ENCODE measurements at places on chromosomes 7 and 10.
A peak's percentile ranks its signal among the peaks of the same experiment; 100 is the strongest.

DNA sequence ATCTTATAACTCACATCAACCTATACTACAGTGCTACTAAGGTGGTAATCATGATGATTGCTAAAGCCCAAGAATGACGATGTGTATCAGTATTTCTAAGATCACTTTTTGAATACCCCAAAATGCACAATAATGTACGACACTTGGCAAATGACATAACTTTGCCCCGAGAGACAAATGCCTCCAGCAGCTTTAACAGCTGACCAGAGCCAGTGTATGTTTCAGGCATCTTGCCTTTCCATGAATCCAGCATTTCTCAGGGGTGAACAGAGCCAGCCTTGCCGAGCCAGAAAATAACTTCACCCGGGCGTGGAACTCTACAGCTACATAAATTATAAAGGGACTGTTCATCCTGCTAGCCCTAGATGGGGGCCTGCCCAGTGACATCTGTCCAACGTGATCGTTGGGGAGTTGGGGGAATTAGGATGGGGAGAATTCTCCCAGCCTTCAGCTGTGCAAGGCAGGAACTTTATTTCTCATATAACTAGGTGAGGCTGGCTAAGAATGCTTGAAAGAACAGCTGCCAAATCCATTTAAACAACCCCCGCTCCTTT, 1.8 kb downstream of the IGFBP3 start:
- no peak for DNase-seq

GRCh38 chr10:21831986-21832820, 171.3 kb downstream of the DNAJC1 start:
- DNase-seq, result no peak

DNA sequence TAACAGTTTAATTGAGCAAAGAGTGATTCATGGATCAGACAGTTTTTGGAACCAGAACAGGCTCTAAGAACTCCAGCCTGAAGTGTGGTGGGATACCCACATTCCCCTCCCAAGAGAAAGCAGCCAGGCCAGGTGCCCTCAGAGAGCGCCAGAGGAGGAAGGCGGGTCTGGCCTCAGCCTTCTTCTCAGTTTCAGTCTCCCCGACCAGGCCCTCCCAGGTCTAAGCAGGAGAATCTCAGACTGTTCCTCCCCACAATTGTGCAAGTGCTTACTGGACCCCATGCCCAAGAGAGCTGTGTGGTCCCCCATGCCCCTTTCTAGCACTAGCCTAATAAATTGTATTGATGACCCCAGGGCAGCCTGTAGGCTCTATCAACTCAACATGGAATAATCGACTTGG, 25.6 kb downstream of the PPIF start:
- DNase-seq, result no peak

- DNase-seq, result peak; percentile 88
Measured at GRCh38 chr7:81846398-81846797, 76.6 kb upstream of the HGF start.

DNA sequence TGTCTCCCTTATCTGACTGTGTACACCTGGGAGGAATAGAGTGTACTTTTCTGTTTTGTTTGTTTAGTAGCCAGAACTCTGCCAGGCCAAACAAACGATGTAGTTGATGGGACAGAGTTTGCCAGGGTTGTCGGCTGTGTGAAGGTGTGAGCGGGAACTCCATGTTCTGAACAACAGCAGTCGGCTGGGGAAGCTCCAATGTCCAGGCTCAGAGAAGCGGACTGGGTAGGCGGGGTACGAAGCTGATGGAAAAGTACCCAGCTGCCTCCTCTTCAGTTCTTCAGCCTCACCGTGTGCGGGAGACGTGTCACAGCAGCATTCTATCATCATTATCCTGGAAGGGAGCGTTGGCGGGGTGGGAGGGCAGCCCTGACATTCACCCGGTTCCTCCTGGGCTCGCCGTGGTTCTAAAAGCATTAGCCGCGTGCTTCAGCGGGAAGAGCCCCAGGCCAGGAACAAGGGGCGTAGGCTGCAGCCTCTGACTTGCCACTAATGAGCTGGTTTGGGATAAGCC, 52.9 kb downstream of the PFKFB3 start:
- no peak for DNase-seq

- DNase-seq, result no peak
Measured at GRCh38 chr7:112788778-112789343, 1.3 kb downstream of the TMEM168 start.

- no peak for DNase-seq
Measured at GRCh38 chr10:99768556-99768955, 13.9 kb upstream of the ABCC2 start.

GRCh38 chr10:17808971-17809841, at the start of gene MRC1:
Gene MRC1, plus strand, starts transcription at chr10:17809348. Its CDS starts 118 bp downstream, at chr10:17809466.
- peak; percentile 8 for DNase-seq

DNA sequence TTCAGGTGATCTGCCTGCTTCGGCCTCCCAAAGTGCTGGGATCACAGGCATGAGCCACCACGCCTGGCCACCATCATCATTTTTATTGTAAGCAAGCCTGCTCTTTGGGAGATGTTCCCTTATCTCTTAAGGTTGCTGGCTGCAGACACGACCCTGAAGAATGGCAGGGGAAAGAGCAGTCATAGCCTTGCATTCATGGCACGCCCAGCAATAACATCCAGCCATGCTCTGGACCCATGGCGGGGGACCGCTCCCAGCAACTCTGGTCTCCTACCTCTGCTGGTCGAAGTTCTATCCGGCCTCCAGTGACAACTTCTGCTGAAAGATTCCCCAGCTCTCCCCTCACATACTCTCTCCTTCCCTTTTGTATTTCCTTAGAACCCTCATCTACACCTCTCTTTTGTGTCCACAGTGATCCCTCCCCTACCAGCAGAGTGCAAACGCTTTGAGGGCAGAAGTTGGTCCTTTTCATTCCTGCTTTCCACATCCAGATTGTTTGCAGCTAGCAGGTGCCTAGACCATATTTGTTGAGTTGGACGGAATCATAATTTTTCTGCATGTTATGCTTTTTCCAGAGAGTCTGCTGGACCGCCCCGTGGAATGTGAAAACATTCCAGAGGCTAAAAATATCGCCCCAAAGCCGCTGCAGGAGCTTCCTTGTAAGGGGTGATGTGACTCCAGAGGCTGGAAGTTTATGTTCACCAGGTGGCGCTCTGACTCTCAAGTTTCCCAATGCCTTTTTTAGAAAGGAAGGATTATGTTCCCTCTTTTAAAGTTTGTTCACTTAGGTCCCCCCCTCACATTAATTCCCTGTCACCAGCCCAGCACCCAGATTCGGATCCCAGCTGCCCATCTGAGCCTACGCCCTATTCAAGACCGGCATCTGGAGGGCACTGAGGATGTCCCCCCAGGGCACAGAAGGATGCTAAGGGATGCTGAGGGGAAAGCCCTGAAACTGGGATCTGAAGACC, 4.3 kb upstream of the MARVELD1 start:
- DNase-seq, result peak; percentile 83

GRCh38 chr10:126114884-126115555, 218.7 kb downstream of the FANK1 start:
- DNase-seq, result no peak

DNA sequence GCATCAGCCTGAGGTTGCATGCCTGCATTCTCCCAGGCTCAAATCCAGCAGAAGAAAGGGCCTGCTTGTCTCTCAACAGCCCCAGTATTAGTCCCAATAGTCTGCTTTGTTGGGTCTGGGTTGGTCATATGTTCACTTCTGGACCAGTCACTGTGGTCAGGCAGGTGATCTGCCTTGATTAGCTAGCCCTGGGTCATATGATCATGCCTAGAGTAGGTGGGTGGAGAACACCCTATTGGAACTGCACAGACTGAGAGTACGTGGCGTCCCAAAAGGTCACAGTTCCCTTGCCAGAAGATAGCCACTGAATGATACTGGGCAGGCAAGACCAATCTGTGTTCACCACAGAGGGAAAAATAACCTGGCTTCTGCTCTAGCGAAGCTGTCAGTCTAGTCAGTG, 80.1 kb downstream of the SH2D4B start:
- DNase-seq, result no peak

DNA sequence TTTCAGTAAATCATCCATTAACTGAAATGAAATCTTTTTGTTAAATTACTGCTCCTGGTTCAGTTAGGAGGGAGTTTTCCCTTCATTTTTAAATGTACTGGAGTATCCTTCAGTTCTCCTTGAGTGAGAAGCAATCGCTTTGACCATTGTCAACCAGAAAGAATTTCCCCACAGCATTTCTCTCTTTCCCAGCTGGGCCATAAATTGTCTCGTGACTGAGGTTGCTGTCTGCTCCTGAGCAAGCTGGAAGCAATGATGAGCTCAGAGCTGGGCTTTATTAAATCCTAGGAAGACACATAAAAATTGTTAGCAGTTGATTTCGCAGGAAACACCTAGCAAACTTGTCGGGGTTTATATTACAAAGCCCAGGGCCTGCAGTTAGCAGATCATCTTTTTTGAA, 102.0 kb upstream of the INSYN2A start:
- DNase-seq, result no peak

GRCh38 chr7:43927810-43928209, 1.6 kb downstream of the UBE2D4 start:
- DNase-seq, result no peak

DNA sequence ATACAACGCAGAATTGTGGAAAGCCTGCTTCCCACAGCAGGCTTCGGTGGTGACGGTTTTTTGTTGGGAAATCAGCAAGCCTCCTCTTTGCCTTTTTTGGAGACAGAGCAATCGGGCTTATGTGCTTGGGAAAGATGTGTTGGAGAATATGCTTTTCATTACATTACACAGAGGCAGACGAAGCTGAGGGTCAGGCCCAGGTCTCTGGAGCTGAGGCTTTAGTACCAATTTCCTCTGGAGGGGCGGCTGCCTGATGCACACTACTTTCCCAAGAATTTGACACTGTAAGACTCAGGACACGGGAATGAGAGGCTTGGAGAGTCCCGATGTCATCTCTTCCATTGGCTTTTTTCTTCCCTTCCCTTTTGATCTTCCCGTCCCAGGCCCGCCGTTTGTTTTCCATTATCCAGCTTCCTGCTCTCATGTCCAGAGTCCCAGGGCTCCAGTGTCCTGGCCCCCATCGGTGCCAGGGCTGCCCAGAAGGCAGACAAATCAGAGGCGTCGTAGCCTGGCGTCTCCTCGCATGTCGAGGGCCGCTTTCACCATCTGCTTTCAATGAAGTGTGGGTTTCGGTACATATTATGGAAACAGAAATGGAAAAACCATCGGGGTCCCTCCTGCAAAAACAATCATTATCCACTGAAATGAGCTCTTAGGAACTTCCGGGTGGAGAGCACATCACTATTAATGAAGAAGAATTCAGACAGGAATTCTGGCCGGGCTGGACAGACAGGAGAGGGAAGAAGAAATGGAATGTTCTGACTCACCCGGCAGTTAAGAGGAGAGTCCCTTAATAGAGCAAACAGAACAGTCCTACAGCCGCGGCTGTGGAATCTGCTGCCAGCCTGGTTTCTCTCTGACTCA, 123.0 kb upstream of the JCAD start:
- DNase-seq, result no peak

GRCh38 chr10:14486777-14487487, 156.2 kb upstream of the FRMD4A start:
- no peak for DNase-seq

DNA sequence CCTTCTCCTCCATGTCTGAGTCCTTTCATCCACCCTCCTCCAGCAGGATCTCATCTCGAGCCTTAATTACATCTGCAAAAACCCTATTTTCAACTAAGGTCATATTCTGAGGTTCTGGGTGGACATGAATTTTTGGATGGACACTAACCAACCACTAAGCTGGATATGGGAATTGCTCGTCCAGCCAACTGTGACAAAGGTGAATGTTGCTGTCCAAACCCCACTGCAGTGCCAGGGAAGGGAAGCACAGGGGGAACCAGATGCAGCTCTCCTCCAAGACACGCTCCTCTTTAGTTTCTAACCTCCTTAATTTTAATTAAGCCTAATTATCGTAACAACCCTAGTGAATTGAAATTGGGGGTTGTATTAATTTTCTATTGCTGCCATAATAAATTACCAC, 65.1 kb upstream of the EBF3 start:
- DNase-seq, result no peak

GRCh38 chr7:68689087-68689433, 909.2 kb upstream of the AUTS2 start:
- no peak for DNase-seq

DNA sequence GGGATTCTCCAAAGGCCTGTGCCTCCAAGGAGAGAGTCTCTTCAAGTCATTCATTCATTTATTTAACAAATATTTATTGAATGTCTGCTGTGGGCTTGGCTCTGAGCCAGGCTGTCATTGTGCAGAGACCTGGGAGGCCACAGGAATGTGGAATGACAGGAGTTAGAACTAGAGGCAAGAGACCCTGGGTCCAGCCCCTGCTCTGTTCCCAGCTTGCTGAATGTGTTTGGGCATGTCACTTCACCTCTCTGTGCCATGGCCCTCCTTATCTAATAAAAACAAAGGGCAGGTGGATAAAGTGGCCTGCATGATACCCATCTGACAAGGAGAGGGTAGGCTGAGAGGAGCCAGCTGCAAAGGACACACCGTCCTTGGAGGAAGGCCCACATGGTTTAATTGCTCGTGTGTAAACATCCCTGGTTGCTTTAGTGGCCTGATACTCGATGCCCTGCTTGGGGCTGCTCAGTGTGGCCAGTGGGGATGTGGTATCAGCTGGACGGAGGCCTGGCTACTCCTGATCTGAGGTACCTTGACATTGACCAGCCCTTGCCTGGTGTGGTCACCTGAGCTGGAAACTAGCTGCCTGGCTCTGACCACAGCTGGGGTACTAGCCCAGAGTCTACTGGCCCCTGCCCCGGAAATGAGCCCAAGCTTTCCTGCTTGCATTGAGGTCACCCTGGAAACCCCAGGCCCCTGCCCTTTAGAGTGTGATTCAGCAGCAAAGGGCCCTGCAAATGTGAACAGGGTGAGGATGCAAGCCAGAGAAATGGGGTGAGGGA, 116.2 kb downstream of the CDH23 start:
- DNase-seq, result no peak

- DNase-seq, result no peak
Measured at GRCh38 chr10:14405076-14406065, 74.6 kb upstream of the FRMD4A start.

DNA sequence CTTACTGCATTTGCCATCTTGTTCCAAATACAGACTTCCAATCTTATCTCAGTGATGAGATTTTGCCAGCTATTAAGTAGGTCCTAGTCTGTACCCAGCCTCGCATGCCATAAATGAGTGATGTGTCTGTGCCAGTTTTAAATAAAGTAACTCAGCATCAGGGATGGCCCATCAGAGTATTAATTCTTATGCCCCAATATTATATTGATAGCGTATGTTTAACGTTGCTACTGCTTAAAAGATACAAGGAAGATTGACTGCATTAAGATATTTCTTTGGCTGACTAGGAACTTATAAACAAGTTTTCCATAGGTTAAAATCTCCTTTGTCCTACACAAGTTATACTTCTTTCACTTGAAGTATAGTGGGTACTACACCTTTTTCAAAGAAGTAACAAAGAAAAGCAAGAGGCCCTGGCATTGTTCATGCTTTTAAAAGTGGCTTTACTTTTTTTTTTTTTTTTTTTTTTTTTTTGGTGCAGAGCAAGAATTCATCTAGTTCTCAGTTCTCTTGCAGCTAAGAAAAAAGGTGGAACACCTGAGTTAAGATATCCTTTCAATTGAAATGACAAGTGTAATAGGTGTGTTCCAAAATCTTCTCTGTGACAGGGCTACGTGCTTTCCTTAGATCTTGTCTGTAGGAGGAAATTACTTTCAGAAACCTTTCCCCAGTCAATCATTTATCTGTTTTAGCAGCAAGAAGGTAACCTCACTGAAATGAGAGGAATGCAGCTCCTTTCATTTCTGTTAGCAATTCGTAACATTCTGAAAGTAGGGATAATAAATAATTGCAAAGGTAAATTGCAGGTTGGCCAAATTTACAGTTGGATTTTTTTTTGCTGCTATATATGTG, 245.0 kb downstream of the CELF2 start:
- DNase-seq, result no peak

GRCh38 chr10:9302140-9302746, 1247.8 kb downstream of the GATA3 start:
- peak; percentile 89 for DNase-seq

Data from Kasumi-1 (cell line).